ENCODE measurements at places on chromosomes 2 and 18.

GRCh38 chr18:11728249-11728648 lies 39.2 kb downstream of the GNAL start:
- no peak for DNase-seq

GRCh38 chr2:157890969-157891642 lies 15.0 kb upstream of the ACVR1 start:
- DNase-seq: no peak

DNA sequence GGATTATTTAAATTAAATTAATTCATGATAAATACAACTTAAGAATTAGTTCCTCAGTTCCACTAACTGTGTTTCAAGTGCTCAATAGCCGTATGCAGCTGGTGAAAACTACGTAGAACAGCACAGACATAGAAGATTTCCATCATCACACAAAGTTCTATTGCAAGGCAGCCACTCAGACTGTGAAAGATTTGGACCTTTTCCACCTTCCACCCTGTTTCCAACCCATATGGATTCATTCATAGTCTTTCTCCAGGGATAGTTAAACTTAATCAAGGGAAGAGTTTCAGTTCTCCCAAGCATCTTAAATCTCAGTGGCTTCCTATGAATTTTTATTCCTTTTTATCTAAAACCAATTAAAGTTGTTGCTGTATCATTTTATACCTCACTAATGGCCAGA lies 2030.8 kb downstream of the SUCLG1 start:
- no peak for DNase-seq

GRCh38 chr2:228827056-228827700 lies 443.9 kb downstream of the PID1 start:
- no peak for DNase-seq

DNA sequence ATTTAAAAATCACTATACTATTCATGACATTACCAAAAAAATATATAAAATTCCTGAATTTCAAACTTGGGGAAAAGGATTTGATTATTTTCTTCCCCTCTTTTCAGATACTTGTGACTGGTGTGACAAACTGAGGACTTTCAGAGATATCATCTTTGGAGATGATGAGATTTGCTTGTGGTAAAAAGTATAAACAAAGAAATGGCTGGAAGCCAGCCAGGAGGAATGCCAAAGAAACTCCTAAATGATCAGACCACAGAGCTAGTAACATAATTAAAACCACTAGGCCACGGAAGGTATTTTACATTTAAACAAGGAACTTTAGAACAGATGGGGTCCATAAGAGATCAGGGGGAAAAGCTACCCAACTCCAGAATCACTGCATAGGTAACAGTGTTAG lies 58.7 kb downstream of the PIGN start:
- DNase-seq: no peak

- DNase-seq: no peak
Measured at GRCh38 chr2:217412721-217413120, 552.9 kb upstream of the TNP1 start.

DNA sequence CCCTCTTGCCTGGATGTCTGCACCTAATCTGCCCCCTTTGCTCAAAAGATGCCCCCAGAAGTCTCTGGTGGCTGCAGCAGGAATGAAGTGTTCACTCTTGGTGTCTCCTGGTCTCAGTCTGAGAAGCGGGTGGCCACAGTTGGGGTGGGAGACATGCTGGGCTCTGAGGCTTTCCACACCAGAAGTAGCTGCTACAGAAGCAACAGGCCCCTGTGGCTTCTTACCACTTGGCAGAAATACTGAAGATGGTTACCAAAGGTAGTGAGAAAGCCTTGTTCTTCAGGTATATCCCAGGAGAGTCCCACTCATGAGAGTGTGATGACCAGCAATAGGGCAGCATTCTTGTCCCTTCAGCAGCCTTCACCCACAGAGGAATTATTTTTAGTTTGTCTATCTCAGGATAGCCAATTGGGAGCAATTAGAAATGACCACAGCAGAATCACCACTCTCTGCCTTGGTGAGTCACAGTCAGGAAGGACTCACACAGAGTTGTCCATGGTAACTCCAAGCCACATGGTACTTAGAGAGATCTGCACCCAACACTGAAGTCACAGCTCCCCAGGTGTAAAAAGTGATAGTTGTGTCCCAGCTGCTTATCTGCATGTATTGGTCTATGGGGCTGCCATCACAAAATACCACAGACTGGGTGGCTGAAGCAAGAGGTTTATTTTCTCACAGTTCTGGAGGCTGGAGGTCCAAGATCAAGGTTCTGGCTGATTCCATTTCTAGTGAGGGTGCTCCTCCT lies 169.8 kb upstream of the ID2 start:
- no peak for DNase-seq

GRCh38 chr2:173355866-173356508 lies 1.3 kb downstream of the CDCA7 start:
- DNase-seq: no peak

GRCh38 chr2:30641765-30642345 lies 165.4 kb downstream of the CAPN13 start:
- DNase-seq: no peak

DNA sequence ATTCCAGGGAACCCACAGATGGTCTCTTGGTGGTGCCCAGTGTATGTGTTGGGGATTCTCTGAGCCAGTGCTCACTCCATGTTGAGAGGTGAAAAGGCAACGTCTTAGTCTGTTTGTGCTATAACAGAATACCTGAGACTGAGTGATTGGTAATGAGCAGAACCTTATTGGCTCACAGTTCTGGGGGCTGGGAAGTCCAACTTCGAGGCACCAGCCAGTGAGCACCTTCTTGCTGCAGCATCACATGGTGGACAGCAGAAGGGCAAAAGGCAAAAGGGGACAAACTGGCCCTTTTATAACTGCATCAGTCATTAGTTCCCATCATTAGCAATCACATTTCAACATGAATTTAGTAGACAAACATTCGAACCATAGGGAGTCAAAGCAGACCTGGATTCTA lies 81.0 kb upstream of the SP3 start:
- DNase-seq: no peak

DNA sequence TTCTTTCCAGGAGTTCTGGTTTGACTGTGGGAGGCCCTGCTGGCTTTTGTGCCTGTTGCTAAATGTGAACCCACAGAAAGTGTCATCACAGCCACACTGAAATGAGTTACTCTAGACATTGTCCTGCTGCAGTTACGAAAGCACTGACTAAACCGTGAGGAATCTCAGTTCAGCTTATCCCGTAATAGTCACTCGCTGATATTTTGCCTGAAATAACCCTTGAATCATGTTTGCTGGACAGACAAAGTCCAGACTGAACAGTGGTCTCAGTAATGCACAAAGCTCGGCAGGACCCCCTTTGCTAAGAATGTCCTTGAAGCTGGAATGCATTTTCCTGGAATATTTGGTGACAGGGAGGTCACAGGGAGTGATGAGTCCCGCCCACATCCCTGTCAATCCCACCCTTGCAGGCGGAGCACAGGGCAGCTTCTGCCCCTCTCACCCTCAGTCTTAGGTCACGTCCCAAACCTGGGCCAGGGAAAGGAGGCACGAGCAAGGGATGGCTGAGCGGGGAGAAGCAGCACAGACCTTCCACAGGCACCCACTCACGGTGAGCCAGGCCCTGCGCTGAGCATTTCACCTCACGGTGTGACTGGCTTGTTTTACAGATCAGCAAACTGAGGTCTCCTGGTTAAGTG lies 53.4 kb downstream of the ADI1 start:
- no peak for DNase-seq

DNA sequence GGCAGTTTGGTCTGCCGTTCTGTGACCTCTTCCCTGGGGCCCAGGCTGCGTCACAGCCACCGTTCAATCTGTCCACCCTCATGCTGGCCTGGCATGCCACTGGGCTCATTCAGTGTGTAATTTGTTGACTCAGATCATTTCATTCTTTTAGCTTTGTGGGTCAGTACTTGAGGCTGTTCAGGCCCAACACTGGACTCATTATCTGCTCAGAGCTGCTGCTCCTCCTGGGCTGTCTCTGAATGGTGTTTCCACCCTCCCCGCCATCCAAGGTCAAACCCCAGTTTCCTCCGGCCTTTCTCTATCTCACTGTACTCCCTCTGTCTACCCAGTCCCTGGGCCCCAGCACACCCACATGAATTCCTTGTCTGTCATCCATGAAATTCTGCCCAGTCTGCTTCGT lies 152.4 kb upstream of the NCK2 start:
- no peak for DNase-seq

DNA sequence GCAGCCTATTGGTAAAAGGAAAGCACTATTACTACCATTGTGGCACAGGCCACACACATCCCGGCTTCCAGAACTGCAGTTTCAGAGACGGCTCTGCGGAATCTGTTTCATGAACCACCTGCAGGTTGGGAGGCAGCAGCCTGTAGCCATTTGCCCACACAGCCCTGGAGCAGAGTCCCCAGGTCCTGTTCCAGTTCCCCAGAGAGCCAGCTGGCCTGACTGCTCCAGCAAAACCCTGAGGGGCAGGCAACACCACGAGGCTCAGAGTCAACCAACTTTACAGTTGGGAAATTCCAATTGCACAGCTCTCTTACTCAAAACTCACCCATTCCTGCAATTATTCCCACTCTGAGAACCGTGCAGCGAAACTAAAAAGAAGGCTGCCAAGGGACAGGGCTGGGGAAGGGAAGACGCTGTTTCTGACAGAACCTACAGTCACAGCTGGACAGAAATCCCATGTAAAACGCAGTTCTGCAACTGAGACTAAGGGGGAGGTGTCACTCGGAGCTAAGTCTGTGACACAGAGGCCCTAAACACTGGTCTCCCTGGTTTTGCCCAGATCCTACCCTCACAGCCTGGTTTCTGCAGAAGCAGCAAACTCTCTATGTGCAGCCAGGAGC lies 219.4 kb downstream of the TMEM163 start:
- DNase-seq: no peak

DNA sequence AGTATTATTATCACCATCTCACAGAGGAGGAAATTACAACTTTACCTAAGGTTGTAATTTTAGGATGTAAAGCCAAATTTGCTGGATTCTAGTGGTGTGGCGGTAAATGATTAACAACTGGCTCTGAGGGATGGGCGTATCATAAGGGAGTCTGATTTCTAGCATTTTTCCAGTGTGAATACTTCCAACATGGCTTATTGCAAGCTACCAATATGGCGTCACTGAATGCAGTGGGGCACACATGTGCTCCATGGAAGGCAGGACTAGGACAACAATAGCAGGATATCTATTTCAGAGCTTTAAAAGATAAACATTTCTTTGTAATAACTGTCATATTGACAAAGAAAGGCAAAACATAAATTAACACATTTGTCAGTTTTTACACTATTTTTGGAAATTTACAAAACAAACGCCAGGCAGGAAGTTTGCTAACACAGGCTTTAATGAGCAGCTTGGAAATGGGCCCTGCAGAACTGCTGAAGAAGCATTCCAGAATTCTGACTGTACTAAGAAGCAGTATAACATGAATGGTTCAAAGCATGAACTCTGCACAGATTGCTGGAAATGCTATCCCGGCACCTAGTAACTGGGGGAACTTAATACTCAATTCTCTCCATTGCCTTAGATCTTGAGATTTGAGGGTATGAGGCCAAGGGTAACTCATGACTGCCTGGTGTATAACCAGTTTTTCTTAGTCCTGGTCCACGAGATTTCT lies 439.3 kb upstream of the MAP2 start:
- DNase-seq: no peak

GRCh38 chr2:41750829-41751228 lies 297.0 kb upstream of the PKDCC start:
- no peak for DNase-seq

DNA sequence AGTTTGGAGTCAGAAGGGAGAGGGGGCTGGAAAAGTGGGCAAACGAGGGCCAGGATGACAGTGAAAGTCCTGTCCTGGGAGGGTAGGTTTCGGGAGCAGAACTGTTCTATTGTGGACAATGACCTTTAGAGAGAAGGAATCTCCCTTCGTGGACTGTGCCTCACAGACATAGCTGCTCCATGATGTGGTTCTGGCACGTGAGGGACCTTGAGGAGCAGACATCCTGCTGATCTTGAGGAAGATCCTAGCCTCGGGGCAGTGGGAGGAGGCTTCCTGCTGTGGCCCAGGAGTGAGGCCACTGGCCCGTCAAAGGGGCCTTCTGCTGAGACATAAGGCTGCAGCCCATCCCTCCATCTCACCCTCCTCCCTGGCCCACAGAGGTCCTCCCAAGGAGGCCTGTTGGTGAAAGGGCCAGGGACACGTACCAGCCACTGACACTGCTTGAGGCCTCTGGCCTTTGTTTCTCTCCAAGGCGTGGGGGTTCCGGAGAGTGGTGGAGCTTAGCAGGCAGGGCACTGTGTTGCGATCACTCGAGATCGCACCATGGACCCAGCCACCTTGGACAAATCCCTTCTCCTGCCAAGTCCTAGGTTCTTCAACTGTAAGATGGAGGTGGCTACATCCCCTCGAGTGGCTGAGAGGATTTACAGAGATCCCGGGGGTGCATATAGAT lies 167.2 kb downstream of the CELF4 start:
- DNase-seq: no peak

DNA sequence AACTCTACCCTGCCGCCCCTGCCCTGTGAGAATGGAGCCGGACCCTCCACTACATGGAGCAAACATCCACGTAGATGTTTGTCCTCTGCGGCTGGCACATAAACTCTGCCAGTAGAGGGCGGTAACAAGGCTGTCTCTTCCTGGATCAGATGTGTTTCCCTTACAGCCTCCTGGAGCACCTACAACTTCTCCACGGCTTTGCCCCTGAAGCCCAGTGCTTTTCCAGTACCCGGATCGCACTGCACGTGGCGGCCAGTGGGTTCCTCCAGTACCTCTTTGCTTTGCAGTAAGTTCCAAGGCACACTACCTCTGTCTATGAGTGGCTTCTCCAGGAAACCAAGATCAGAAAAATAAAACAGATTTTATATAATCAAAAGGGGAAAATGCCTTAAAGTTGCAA lies 651.3 kb downstream of the DCDC2C start:
- no peak for DNase-seq

GRCh38 chr2:48753228-48753627 lies 2.3 kb downstream of the LHCGR start:
- no peak for DNase-seq

DNA sequence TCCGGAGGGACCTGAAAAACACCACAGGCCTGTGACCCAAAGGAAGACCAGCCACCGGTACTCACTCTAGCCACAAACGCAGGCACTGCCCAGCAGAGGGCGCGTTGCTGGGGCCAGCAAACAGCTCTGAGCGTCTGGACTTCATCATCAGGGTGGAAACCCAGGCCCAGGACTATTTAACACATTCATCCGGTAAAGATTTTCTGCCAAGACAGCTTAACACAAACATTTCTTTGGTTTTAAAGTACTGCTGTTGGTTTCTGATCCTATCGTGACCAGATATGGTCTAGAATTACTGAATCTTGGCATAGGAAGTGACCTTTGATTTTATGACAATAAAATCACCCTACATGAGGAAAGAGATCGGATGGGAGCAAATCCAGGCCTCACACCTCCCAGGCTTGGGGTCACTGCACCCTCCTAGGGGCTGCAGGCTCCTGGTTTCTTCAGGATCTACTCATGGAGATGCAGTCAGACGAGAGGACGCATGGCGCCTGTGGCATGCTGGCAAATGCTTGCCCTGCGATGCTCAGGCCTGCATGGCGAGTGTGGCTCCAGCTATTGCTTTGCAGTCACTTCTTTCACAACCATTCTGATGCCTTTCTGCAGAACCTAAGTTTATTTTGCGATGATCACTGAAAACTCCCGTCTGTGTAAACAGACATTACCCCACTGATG lies 130.4 kb downstream of the COL4A4 start:
- DNase-seq: no peak

All from activated CD4-positive, CD25-positive, alpha-beta regulatory T cell treated with anti-CD3 and anti-CD28 coated beads, Interleukin-2, amount 50 U/mL, for 16 hours (primary cell).